ENCODE measurements at places on chromosomes 13 and 19. TPM values are rescaled to one million over a fixed set of nuclear protein-coding genes. Genes with fewer than 3 reads are reported as not detected.
A peak's percentile ranks its signal among the peaks of the same experiment; 100 is the strongest.

DNA sequence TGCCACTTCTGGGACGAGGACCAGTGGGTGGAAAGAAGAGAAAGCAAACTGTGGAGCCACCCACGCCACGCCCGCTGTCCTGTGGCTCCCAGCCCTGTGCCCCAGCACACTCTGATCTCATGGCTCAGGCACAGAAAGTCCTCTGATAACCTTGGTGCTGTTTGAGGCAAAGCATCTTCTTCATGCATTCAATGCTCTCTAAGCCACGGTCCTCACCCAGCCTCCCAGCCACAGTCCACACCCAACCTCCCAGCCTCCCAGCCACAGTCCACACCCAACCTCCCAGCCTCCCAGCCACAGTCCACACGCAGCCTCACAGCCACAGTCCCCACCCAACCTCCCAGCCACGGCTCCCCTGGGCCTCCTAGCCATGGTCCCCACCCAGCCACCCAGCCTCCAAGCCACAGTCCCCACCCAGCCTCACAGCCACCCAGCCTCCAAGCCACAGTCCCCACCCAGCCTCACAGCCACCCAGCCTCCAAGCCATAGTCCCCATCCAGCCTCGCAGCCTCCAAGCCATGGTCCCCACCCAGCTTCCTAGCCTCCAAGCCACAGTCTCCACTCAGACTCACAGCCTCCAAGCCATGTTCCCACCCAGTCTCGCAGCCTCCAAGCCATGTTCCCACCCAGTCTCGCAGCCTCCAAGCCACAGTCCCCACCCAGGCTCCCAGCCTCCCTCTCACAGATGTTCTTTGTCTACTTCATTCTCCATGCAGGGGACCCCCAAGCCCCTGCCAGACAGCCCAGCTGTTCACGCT is 74.9 kb downstream of the SOX1 start:
- no peak overlapping the region for H3K27ac ChIP-seq
- DNase-seq = no peak
- H3K27me3 ChIP-seq = no peaks in the 10 kb centered on the region
- H3K4me3 ChIP-seq = no peak overlapping the region
- no peaks in the 10 kb centered on the region for H3K4me1 ChIP-seq

The OLFM4 gene
- total RNA-seq = 0.15 TPM

The GET3 gene
- total RNA-seq = 49.3 TPM

- H3K27ac ChIP-seq = no peak overlapping the region
- no peaks in the 10 kb centered on the region for H3K27me3 ChIP-seq
- H3K4me3 ChIP-seq = no peak overlapping the region
- H3K4me1 ChIP-seq = no peaks in the 10 kb centered on the region
- H3K36me3 ChIP-seq = no peaks in the 10 kb centered on the region
Observed at GRCh38 chr13:45951724-45952123, 100.2 kb upstream of the SIAH3 start.

DNA sequence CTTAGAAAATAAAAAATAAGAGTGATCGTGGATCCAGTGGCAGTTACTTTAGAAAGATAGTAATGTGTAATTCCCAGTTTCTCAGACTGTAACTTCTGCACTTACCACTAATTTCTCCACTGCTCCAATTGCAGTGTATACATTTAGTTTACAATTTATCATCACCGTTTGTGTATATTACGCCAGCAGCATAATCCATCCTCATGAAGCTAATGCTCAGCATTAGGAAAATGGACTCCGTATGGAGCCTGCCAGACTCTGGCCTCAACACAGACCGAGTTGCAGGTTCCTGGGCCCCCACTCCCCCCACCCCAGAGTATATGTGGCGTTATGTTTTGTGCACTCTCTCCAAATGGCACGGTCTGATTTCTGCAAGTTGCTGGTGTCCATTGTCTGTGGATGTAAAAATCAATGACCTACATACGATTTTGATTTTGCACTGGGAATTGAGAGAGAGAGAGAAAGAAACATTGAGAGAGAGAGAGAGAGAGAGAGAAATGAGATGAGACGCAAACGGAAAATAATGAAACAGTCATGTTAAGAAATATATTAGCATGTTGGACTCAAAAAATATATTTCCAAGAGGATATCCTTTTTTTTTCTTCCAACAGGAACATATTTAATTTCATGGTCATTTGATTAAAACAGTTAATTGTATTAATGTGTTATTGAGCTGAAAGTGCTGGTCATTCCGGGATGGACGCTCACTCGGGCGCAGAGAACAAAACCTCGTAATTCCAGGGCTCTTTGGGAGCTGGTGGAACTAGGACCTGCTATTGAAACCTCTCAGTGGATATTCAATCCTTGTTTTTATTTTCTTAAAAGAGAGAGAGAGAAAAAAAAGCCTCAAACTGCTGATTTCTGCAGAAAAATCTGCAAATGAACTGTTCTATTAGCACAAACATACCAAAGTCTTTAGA is 278.8 kb downstream of the TSHZ3 start:
- peak overlapping the region; percentile 26 for H3K4me3 ChIP-seq
- H3K27ac ChIP-seq = no peak overlapping the region
- H3K36me3 ChIP-seq = no peaks in the 10 kb centered on the region
- peaks cover 1% of the 10 kb centered on the region for H3K27me3 ChIP-seq
- peaks cover 19% of the 10 kb centered on the region for H3K4me1 ChIP-seq

- peaks cover 4% of the 10 kb centered on the region for H3K27me3 ChIP-seq
- H3K27ac ChIP-seq = no peak overlapping the region
- H3K4me3 ChIP-seq = no peak overlapping the region
Observed at GRCh38 chr13:26320766-26321165, 66.8 kb downstream of the CDK8 start.

The MIR17HG gene
- 14.5 TPM for total RNA-seq

- no peaks in the 10 kb centered on the region for H3K36me3 ChIP-seq
- no peak overlapping the region for H3K27ac ChIP-seq
Observed at GRCh38 chr13:27176470-27177410, 5.1 kb upstream of the USP12 start.

The LPAR2 gene
- total RNA-seq = 364 TPM

DNA sequence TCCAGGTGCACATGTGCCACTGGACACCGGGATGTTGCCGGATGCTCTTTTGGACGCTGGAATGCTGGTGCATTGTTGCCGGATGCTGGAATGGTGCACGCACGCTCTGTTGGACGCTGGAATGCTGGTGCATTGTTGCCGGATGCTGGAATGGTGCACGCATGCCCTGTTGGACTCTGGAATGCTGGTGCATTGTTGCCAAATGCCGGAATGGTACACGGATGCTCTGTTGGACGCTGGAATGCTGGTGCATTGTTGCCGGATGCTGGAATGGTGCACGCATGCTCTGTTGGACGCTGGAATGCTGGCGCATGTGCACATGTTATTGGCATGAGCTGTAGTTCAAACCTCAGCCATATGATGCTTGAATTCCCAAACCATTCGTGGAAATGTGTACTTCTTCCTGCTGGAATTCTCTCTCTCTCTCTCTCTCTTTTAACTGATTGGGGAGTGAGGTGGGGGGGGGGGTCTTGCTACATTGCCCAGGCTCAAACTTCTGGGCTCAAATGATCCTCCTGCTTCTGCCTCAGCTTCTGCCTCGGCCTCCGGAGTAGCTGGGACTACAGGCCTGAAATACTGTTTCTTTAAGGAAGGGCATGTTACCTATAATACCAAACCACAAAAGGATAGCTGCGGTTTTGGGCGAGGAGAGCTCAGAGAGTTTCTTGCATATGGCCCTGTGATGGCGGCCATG is 1.2 kb upstream of the MCF2L start:
- H3K4me3 ChIP-seq = peak overlapping the region; percentile 75
- H3K27ac ChIP-seq = no peak overlapping the region
- peaks cover 9% of the 10 kb centered on the region for H3K27me3 ChIP-seq
- peaks cover 15% of the 10 kb centered on the region for H3K36me3 ChIP-seq

The NUDT19 gene
- 3.2 TPM for total RNA-seq

GRCh38 chr13:80083853-80084676 is 256.9 kb downstream of the SPRY2 start:
- no peak overlapping the region for H3K4me3 ChIP-seq
- DNase-seq = no peak
- no peak overlapping the region for H3K27ac ChIP-seq
- no peaks in the 10 kb centered on the region for H3K36me3 ChIP-seq

The ZNF547 gene
- 9.5 TPM for total RNA-seq
